HL-60 (cell line): ENCODE measurements at places on chromosomes 2 and 18.

DNA sequence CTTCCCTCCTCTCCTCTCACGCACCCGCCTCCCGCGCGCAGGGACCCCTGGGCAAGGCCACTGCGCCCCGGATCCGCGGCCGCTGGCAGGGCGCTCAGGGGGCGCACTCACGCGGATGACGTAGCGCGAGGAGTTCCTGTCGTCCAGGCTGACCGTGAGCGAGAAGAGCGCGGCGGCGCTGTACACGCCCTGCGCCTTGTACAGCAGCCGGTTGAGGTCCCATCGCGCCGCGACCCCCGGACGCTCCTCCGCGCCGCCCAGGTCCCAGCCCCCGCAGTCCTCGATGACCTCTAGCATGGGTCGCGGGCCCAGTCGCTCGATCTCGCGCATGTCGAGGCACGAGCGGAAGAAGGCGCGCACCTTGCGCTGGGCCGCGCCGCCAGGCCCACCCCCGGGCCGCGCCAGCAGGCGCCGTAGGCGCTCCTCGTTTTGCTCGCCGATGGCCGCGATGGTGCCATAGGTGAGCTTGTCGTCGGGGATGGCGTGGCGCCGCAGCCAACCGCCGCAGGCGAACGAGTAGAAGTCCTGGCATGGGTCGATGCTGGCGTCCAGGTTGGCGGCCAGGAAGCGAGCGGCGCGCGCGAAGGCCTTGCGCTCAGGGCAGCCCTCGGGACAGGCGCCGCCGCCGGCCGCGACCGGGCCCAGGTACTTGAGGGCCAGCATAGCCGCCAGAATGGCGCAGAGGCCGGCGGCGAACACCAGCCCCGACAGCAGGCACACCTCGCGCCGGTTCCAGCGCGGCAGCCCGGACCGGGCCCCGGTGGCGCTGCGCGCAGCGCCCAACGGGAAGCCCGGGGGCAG, 1.7 kb downstream of the ECEL1 start:
- no peak for DNase-seq

DNA sequence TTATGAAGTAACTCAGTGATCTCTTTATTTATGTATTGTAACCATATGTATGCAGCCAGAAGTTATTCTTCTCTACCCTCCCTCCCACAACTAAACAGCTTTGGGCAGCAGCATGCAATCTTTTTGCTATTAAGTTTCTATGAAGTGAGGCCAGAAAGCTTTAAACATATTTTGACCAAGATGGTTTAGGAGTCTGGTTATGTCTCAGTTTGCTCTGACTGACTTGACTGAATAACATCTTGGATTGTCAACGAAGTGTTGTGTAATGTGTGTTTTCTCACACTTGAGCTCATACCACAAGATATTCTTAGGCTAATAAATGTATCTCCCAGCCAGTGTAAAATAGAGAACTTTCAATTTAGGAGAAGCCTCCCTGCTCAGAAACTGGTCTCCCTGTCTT, 104.3 kb downstream of the TTC27 start:
- DNase-seq, result no peak

DNA sequence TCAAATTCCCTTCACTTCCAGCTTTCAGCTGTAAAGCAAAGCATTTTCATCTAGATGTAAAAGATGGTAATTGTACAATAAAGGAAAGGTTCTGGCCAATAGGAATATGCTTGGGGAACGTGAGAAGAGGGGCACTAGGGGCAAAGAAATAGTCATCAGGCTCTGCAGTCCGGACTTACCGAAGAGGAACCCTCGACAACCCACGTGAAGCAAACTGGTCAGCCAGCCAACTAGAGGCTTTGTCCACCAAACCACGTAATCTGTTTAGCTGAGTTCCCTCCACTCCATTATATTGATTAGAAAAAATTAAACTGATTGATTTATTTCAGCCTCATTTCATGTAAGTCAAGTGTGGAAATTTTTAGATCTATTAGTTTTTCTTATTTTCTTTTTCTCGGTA, 300.4 kb upstream of the FANCL start:
- no peak for DNase-seq

DNA sequence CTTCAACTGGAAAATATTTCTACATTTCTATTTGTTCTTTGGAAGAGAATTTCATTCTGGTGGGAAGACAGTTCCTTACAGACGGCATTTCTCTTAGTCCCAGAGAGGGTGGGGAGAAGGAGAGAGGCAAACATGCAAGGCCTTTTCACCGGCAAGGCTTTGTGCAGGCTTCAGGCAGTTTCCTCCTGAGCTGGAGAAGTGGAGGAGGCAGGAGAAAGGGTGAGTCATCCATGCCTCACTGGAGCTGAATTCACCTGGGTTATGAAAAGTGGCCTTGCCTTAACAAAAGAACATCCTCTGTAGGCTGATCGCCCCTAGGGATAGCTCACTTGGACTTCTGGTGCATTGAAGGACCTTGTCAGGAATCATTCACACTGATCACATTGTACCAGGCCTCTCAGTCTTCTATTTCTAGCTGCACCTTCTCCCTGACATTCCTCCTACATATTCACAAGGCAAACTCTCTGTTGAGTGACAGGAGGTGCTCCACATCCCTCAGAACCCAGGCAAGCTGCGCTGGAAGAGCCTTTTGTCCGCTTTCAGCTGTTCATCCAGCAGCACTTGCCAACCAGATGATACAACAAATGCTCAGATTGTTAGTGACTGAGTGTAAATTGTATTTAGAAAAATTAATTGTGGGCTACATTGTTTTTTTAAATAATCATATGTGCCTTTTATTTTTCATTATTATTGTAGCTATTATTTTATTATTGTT, 796.1 kb downstream of the DCDC2C start:
- no peak for DNase-seq

DNA sequence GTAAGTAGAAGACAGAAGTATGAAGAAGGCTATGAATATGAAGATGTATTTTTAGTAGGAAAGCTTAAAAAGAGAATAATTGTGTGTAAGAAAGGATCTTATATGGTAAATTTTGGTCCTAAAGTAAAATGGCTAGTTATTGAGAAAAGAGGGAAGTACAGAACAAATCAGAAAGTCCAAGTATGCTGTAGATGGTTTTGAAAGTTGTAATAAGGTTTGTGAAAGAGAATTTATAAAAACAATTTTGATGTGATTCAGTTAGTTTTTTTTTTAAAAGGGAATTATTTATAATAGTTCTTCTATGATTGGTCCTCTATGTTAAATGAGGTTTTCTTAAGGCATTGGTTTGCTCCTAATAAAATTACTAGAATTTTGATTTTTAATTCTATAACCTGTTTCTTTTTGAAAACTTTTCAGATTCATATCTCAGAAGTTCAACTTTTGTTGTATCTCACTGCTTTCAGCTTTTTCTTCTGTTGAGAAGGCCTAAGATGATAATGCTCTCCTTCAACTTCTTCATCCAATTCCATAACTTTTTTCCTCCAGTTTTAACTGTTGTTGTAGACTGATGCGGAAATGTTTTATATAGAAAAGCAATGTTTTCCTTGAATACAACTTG, 322.7 kb downstream of the NOL4 start:
- no peak for DNase-seq

DNA sequence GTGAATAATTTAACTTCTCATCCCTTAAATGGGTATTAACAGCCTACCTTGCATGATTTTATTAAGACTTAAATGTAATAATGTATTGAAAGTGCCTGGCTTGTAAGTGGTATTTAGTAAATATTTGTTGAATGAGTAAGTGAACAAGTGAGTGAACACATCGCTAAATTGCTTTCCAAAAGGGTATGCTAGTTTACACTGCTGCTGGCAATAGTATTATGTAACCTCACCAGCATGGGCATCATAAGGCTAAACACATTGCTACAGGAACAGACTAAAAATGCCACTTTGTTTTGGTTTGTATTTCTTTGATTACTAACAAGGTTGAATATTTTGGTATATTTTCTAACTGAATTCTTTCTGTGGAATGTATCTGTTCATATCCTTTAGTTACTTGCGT, 9.8 kb downstream of the WDR43 start:
- no peak for DNase-seq

DNA sequence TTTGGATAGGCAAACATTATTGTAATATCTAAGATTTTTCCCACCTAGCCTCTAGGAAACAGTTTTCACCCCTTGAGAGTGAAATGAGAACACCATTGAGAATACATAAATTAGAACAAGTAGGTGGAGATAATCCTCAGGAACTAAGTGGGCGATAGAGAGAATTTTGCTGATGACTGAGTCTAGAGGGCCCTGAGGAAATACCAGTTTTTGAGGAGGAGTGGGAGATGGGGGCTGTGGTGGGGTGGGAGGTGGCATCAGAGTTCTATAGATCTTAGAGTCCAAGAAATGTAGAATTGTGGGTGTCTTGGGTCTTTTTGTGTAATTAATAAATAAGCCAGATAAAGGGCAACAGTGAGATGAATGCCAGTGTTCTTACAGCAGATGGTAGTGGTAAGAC, 11.8 kb downstream of the NCAPH start:
- DNase-seq, result no peak

- DNase-seq, result no peak
Observed at GRCh38 chr2:241035818-241036396, 37.5 kb downstream of the SNED1 start.

- DNase-seq, result no peak
Observed at GRCh38 chr2:177830881-177831386, 241.6 kb downstream of the PDE11A start.
